Fibroblast of mammary gland (primary cell): ENCODE measurements at places on chromosomes 4 and X.

GRCh38 chr4:141660880-141661279 is 24.5 kb downstream of the IL15 start:
- no peak for DNase-seq

- no peak for DNase-seq
Measured at GRCh38 chr4:20618731-20619130, 81.5 kb upstream of the PACRGL start.

DNA sequence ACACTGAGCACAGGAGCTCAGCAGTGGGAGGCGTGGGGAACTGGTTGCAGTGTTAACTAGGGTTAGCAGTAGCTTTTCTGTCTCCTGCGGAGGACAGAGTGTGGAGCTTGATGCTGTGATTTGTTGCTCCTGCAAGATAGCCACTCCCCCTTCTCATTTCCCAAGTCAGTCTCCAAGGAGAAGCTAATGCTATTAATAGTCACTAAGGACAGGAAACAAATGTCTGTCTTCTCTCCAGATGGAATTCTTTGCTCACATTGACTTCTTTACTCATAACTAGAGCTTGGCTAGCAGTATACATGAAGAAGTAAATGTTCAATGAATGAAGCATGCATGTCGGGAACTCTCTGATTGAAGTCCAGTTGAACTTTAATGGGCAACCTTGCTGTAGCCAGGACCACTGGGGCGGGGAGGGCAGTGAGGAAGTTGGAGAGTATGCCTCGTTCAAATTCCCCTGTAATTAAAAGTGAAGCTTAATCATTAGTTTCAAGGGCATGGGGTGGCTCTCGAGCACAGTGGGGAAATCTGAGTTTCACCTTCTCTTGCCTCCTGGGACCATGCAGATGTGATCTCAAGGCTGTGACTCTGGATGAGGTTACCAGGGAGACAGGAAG is 156.6 kb upstream of the SCML1 start:
- peak; percentile 79 for DNase-seq

GRCh38 chr4:95049551-95050233 is 291.9 kb downstream of the BMPR1B start:
- peak; percentile 8 for DNase-seq

DNA sequence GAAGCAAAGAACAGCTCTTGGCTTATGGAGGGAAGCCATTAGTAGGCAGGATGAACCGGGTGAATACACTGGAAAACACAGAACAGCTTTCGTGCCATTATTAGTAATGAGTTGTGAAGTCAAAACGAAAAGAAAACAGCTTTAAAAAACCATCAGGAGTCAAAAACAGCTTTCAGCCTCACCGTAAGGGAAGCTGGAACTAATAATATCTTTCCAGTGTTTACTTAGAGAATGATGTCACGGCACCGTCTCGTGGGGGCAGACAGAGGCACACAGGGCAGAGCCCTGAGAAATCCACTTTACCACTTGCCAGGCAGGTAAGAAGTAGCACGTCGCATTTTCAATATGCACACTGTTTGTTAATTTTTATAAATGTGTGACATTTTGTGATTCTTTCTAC is 37.9 kb upstream of the HMX1 start:
- DNase-seq = no peak

GRCh38 chr4:161829591-161829990 is 334.2 kb downstream of the FSTL5 start:
- DNase-seq = no peak

- no peak for DNase-seq
Measured at GRCh38 chr4:184727430-184727829, 6.5 kb downstream of the CENPU start.

GRCh38 chr4:173504181-173504503 is 25.9 kb downstream of the HAND2 start:
- peak; percentile 49 for DNase-seq

- DNase-seq = peak; percentile 50
Measured at GRCh38 chrX:31497086-31497485, 425.2 kb upstream of the FTHL17 start.

GRCh38 chr4:16573206-16573605 is 325.2 kb downstream of the LDB2 start:
- DNase-seq = peak; percentile 88
